Activated CD4-positive, alpha-beta T cell treated with anti-CD3 and anti-CD28 coated beads, Interleukin-2, amount 50 U/mL, for 1 hour (primary cell): ENCODE measurements at places on chromosomes 5 and 9.

DNA sequence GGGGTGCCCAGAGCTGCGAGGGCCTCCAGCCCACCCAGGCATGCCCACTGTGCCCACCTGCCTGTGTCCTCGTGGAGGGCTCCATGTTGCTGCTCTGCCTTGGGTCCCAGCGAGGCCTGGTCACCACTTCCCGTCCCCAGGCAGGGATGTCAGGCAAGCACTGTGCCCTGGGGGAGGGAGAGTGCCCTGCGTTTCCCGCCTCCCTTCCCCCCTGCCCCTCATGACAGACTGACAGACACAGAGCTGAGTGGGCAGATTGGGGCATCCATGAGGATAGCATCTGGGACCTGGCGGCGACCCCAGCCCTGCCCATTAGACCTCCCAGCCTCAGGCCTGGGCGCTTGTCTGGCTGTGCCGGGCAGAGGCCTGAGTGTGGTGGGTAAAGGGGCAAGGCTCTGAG, 56.9 kb downstream of the KCNT1 start:
- no peak for DNase-seq

- no peak for DNase-seq
These were observed 36.8 kb downstream of the PCDHGC5 start for GRCh38 chr5:141525653-141526052.

DNA sequence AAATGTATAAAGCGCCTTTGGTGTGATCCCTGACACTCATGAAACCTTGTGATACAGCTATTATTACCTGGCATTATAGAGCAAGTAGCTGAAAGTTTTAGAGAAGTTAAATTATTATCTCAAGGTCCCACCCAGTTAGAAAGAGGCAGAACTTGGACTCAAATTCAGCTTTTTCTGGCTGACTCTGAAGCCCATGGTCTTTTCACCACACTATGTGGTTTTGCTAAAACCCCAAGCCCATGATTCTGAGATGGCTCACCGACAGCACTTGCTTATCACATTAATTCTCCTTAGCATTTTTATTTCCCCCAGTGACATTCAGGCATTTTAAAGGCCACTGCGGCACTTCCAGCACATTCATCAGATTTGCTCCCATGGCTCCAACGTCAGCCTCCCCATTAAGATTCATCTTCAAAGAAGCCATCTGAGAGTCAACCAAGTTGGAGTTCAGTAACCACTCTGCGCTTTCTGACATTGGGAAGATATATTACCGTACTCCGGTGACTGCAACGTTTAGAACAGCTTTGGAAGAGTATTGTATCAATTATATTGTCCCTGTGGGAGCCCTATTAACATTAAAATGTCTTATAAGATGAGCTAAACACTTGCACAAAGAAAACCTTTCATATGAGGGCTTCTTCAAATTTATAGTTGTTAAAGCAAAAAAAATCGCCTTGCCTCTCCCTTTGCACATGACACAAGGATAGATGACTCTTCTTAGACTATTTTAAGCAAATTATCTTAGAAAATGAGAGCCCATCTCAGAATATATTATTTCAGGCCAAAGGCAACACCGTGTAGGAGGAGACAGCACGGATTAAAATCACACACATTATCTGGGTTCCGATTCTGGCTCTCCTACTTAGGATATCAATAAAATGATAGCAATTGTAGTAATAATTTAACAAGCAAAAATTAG, 638.1 kb downstream of the ACTL7B start:
- DNase-seq: no peak

GRCh38 chr9:114180696-114181606, 25.6 kb downstream of the COL27A1 start:
- DNase-seq: no peak

DNA sequence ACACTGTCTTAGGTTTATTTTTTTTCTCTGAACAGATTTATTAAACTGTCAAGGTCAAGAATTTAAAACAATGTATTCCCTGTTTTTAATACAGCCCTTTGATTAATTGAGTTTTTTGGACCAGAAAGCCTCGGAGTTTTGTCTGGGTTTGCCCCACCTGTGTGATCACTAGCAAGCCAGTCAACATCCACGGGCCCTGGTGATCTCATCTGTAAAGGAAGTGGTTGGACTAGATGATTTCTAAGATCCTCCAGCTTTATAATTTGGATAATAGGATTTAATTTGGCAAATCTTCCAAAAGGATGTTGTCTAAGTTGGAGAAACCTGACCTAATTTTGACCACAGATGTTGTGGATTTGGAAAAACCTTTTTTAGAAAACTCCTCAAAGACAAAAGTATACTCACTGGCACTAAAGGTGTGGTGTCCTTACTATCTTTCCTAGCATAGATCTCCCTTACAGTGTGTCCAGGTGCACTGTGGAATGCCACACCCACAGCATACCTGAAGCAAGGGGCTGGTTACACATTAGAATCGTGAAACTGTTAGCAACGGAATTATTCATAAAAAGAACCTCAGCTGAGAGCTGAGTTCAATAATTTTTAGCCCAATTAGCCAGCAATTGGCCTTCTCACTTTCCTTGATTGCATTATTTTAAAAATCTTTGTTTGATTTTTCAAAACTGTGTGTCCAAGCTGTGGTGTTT, 195.6 kb upstream of the ELL2 start:
- no peak for DNase-seq
